Endothelial cell of umbilical vein (primary cell): ENCODE measurements at places on chromosomes 4 and X. TPM values are rescaled to one million over a fixed set of nuclear protein-coding genes. Genes with fewer than 3 reads are reported as not detected.

DNA sequence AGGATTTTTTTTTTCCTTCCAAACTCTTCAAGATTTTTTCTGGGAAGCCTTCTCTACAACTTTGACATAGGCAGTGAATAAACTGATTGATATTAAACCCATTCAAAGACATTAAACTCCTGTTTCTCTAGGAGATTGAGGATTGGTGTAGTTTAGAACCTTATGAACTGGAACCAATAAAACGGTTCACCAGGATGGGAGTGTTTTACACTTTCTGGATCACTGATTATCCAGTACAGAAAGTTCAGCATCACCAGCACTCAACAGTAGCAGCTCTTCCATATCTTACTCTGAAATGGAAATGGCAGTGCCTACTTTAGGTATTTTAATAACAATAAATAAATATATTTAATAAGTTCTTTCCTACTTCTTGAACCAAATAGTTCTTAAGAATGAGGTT lies 76.7 kb downstream of the BMPR1B start:
- no peaks in the 10 kb centered on the region for H3K27me3 ChIP-seq
- H3K4me3 ChIP-seq = no peak overlapping the region
- H3K36me3 ChIP-seq = no peaks in the 10 kb centered on the region
- H3K4me1 ChIP-seq = no peaks in the 10 kb centered on the region

DNA sequence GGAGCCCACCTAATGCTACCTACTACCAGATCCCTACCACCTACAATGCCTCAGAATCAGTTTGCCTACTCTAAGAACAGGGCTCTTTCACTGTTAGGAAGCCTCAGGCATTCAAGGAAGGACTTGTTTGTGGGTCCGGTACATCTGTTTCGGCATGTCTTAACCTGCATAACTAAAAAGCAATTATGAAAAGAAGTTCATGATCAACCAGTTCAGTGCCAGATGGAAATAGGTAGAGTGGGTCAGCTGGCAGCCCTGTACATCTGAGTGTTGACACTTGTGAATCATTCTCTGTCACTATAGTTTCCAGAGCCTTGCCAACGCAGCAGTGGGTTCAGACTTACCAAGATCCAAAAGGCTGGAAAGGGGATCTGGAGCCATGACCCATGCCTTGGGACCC lies 3.3 kb downstream of the TMEM185A start:
- no peaks in the 10 kb centered on the region for H3K36me3 ChIP-seq
- H3K27me3 ChIP-seq = peaks cover 3% of the 10 kb centered on the region
- H3K27ac ChIP-seq = no peak overlapping the region
- no peak for DNase-seq
- no peak overlapping the region for H3K4me3 ChIP-seq

DNA sequence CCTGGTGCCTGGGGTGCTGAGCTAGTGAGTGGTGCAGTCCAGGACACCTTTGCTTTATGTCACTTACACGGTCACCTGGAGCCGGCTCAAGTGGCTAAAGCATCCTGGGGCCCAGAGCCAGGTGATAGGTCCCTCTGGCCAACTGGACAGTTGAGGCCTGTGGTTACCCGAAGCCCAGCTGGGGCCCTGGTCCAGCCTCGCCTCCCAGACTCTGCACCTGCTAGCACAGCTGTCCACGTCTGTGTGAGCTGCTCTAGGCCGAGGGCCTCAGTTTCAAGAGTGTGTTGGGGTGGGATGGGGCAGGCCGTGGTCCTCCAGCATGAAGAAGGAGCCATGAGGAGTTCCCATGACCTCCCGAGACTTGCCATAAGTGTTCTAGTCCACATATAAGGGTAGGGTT lies 7.7 kb upstream of the ADD1 start:
- DNase-seq = no peak
- no peak overlapping the region for H3K27ac ChIP-seq
- H3K36me3 ChIP-seq = peaks cover 23% of the 10 kb centered on the region
- H3K27me3 ChIP-seq = no peaks in the 10 kb centered on the region

GRCh38 chr4:76276813-76277212 lies 25.3 kb downstream of the FAM47E start:
- H3K4me1 ChIP-seq = no peaks in the 10 kb centered on the region
- no peaks in the 10 kb centered on the region for H3K36me3 ChIP-seq
- DNase-seq = no peak
- H3K27ac ChIP-seq = no peak overlapping the region
- peaks cover 5% of the 10 kb centered on the region for H3K27me3 ChIP-seq

- H3K4me3 ChIP-seq = no peak overlapping the region
- H3K27me3 ChIP-seq = no peaks in the 10 kb centered on the region
- H3K36me3 ChIP-seq = no peaks in the 10 kb centered on the region
- H3K27ac ChIP-seq = no peak overlapping the region
Measured at GRCh38 chr4:128335541-128335940, 47.9 kb upstream of the PGRMC2 start.

DNA sequence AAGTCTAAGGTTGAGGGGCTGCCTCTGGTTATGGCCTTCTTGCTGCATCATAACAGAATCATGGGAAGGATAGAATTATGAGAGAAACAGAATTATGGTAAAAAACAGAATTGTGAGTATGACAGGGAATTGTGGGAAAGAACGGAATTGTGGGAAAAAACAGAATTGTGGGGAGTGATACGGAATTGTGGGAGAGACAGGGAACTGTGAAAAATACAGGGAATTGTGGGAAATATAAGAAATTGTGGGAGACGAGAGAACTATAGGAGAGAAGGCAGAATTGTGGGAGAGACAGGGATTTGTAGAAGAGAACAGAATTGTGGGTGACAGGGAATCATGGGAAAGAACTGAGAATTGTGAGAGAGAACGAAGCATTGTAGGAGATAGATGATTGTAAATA lies 159.1 kb downstream of the FRMPD4 start:
- H3K4me3 ChIP-seq = no peak overlapping the region
- DNase-seq = no peak
- H3K27ac ChIP-seq = no peak overlapping the region

DNA sequence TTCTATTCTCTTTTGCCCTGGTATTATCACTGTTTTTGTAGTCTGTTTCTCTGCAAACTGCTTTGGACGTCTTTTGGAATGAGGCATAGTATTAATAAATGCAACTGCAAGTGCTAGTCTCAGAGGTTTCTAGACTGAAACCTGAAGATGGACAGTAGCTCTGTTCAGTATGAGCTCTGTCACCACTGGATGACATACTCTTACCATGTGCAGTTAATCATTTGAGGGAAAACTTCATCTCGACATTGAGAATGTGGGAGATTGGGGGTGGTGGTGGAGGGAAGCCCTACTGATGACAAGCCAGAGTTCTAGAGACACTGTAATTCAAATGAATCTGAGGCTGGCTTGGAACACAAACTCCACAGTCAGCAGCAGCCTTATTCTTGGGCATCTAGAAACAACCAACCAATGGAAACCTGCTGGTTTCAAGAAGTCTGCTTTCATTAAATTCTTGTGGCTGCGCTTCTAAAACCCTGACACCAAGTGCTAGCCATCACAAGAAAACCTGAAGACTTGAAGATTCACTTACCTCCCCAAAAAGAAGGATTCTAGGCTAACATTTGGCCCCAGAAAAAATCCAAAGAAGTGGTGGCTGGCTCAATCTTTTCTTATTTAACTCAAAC lies 161.7 kb downstream of the RASL11B start:
- H3K27ac ChIP-seq = no peak overlapping the region
- H3K4me3 ChIP-seq = no peak overlapping the region
- peaks cover 6% of the 10 kb centered on the region for H3K4me1 ChIP-seq
- H3K36me3 ChIP-seq = no peaks in the 10 kb centered on the region

- H3K27ac ChIP-seq = no peak overlapping the region
- no peak overlapping the region for H3K4me3 ChIP-seq
- DNase-seq = no peak
Measured at GRCh38 chr4:56531823-56532222, 26.2 kb downstream of the ARL9 start.

DNA sequence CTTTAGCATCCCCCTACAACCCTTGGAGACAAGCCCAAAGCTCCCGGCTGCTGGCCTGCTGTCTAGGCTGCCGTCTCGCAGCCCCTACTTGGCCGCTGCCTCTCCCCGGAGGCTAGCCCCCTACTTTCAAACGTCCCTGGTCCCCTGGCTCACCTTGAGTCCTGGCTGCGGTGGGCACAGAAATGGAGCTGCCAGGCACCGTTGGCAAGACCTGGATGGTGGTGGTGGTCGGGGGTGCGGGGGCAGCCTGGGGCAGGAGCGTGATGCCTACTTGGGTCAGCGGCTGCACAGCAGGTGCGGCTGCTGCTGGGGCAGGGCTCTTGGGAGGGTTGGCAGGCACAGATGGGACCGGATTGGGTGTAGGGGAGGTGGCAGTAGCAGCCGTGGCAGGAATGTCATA lies 12.0 kb downstream of the HCFC1 start:
- DNase-seq = no peak
- H3K27me3 ChIP-seq = no peaks in the 10 kb centered on the region
- H3K27ac ChIP-seq = no peak overlapping the region
- H3K36me3 ChIP-seq = peaks cover 67% of the 10 kb centered on the region

GRCh38 chrX:130351567-130351966 lies 11.8 kb downstream of the SLC25A14 start:
- H3K4me3 ChIP-seq = no peak overlapping the region
- no peaks in the 10 kb centered on the region for H3K36me3 ChIP-seq
- no peak overlapping the region for H3K27ac ChIP-seq
- no peaks in the 10 kb centered on the region for H3K4me1 ChIP-seq

- H3K27ac ChIP-seq = no peak overlapping the region
- H3K4me3 ChIP-seq = no peak overlapping the region
- peak; percentile 39 for DNase-seq
- peaks cover 11% of the 10 kb centered on the region for H3K4me1 ChIP-seq
- no peaks in the 10 kb centered on the region for H3K36me3 ChIP-seq
Measured at GRCh38 chr4:150950657-150951288, 64.3 kb downstream of the LRBA start.

- peaks cover 3% of the 10 kb centered on the region for H3K27me3 ChIP-seq
- no peak overlapping the region for H3K4me3 ChIP-seq
- H3K36me3 ChIP-seq = no peaks in the 10 kb centered on the region
- H3K4me1 ChIP-seq = no peaks in the 10 kb centered on the region
- no peak overlapping the region for H3K27ac ChIP-seq
Measured at GRCh38 chrX:71111921-71112431, 599 bp upstream of the IL2RG start.

- H3K36me3 ChIP-seq = no peaks in the 10 kb centered on the region
- H3K4me3 ChIP-seq = no peak overlapping the region
- H3K27me3 ChIP-seq = no peaks in the 10 kb centered on the region
- no peak for DNase-seq
- H3K4me1 ChIP-seq = no peaks in the 10 kb centered on the region
- H3K27ac ChIP-seq = no peak overlapping the region
Measured at GRCh38 chrX:151806967-151807540, 72.5 kb downstream of the CNGA2 start.

- no peaks in the 10 kb centered on the region for H3K36me3 ChIP-seq
- H3K4me1 ChIP-seq = no peaks in the 10 kb centered on the region
- H3K27ac ChIP-seq = no peak overlapping the region
- no peaks in the 10 kb centered on the region for H3K27me3 ChIP-seq
Measured at GRCh38 chrX:20007962-20008622, 17.2 kb upstream of the BCLAF3 start.

GRCh38 chr4:177052211-177052934 lies 257.3 kb upstream of the NEIL3 start:
- no peaks in the 10 kb centered on the region for H3K4me1 ChIP-seq
- no peak for DNase-seq
- H3K27me3 ChIP-seq = peaks cover 2% of the 10 kb centered on the region
- H3K36me3 ChIP-seq = no peaks in the 10 kb centered on the region
- H3K27ac ChIP-seq = no peak overlapping the region
- H3K4me3 ChIP-seq = no peak overlapping the region

DNA sequence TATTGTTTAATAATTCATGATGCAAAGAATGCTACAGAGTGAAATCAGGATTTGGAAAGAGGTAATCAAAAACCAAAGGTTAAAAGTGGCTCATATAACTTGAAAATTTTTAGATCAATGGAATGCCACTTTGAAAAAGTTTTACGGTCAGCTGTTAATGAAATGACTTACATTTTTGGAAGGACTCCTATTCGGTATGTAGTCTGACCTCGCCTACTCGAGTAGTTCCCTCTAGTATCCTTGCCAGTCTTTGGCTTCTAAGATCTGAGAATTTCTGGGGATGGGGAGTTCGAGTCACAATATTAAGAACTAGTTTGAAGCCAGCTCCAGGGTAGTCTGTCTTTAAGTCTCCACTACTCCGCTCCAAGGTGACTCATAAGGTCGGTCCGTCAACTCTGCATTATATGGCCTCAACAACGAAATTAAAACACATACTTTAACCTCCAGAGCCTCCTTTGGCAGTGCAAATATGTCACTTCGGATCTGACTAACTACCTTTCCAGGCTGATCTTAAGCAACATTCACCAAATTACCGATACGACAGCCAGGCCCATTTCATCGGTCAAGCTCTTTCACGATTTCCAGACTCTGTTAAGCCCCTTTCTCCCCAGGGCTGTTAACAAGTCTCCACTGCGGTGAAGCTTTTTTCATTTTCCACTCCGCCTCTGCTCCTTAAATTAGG lies 733 bp upstream of the NAA15 start:
- DNase-seq = peak; percentile 82
- H3K36me3 ChIP-seq = no peaks in the 10 kb centered on the region
- peak overlapping the region; percentile 88 for H3K27ac ChIP-seq
- no peaks in the 10 kb centered on the region for H3K27me3 ChIP-seq
- H3K4me1 ChIP-seq = peaks cover 23% of the 10 kb centered on the region

DNA sequence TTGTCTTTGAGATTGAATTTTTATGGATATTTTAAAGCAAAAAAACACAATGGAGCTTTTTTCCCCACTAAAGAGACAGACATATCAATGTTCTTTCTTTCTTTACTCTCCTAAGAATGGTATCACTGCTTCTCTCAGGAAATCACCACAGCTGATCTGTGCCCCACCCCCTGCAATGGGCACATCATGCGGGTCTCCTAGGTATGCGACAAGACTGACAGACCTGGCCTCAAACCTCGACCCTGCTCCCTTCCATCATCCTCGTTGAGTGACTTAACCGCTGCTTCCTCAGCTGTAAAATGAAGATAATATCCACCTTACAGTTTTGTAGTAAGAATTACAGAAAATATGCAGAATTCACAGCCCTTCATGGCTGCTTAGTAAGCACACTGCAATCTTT lies 58.3 kb downstream of the LEF1 start:
- no peaks in the 10 kb centered on the region for H3K27me3 ChIP-seq
- DNase-seq = no peak
- H3K4me1 ChIP-seq = no peaks in the 10 kb centered on the region
- no peak overlapping the region for H3K4me3 ChIP-seq

DNA sequence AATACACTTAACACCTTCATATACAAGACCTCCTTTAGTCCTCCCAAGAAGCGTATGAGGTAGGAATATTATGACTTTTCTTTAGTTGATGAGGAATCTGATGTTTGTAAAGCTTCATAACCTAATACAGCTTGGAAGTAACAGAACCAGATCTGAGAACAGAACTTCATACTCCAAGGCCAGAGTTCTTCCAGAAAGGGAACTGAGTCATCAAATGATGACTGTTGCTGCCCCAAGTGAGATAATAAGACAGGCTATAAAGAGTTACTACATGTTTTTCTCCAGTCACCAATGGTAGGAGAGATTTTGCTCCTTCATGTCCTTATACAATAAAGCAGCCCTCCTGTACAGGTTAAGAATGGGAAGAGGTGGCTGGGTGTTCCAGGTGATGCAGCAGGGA lies 74.3 kb upstream of the ANXA3 start:
- peak; percentile 22 for DNase-seq
- H3K4me3 ChIP-seq = no peak overlapping the region
- H3K27me3 ChIP-seq = no peaks in the 10 kb centered on the region
- no peak overlapping the region for H3K27ac ChIP-seq
- no peaks in the 10 kb centered on the region for H3K4me1 ChIP-seq

Gene AFM
- not detected in 2 replicates for total RNA-seq

Gene UGDH
- 62.1 and 69.7 TPM in 2 replicates for total RNA-seq

Gene LEF1
- total RNA-seq = 0.46 TPM in 1 of 2 replicates, not detected in the other

Gene TMEM31
- not detected in 2 replicates for total RNA-seq

Gene RBM41
- 13.0 and 16.0 TPM in 2 replicates for total RNA-seq

Gene FHDC1
- total RNA-seq = 0.12 and 0.18 TPM in 2 replicates

Gene EPGN
- total RNA-seq = 1.2 TPM in 1 of 2 replicates, not detected in the other
